Kidney (tissue), 22 donors: ENCODE measurements at places on chromosomes 16 and 17. TPM values are rescaled to one million over a fixed set of nuclear protein-coding genes. Genes with fewer than 3 reads are reported as not detected.

DNA sequence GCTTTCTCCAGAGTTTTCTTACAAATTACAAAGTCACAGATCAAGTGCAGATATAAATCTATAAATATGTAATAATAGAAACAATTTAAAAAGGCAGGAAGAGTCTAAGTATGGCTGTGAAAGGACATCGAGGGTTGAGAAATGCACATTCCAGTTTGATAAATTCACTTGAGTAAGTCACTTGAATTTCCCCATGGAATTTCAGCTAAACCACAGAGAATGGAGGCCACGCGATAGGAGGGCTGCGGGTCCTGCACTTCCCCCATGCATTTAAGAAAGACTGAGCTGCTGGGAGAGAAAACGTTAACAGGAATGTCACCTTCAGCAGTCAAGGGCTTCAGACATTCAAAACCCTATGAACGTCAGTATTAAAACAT, 6.1 kb upstream of the MXRA7 start:
- H3K4me3 ChIP-seq, result no peak overlapping the region
- H3K4me1 ChIP-seq, result no peaks in the 10 kb centered on the region
- no peak for DNase-seq
- H3K27me3 ChIP-seq, result no peaks in the 10 kb centered on the region

- H3K4me1 ChIP-seq, result no peaks in the 10 kb centered on the region
- no peak overlapping the region for H3K27ac ChIP-seq
- no peaks in the 10 kb centered on the region for H3K27me3 ChIP-seq
Observed at GRCh38 chr16:21592191-21592590, 7.2 kb upstream of the METTL9 start.

- H3K4me1 ChIP-seq, result no peaks in the 10 kb centered on the region
- DNase-seq, result no peak
- no peaks in the 10 kb centered on the region for H3K36me3 ChIP-seq
- H3K4me3 ChIP-seq, result no peak overlapping the region
- no peaks in the 10 kb centered on the region for H3K27me3 ChIP-seq
Observed at GRCh38 chr17:9181640-9182039, 160.3 kb downstream of the NTN1 start.

DNA sequence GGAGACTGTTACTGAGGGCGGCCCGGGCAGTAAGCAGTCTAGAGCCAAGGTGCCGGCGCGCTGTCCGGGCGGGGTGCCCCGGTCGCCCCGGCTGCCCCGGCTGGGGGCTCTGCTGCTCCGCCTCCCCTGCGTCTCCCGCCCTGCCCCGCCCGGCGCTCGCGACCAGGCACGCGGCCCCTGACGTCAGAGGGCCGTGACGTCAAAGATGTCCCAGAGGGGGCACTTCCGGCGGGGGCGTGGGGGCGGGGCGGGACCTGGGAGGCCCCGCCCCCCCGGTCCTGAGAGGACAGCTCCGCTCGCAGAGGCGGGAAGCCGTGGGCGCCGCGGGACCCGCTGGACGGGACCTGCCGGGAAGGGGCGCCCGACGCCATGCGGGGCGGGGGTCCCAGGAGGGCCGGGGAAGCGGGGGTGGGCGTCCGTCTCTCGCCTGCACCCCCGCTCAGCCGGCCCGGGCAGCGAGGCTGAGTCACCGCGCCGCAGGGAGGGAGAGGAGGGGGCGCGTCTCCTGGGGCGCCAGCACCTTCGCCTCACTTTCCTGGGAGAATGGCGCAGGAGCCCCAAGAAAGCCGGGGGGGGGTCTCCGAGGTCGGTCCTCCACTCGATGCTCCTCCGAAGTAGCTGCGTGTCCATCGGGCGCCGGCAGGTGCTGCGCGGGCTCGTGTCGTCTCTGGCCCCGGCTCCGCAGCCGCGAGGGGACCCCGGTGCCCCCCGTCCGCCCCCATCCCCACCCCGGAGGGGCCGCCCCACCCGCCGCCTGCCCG, 4.4 kb upstream of the HIC1 start:
- peak; percentile 89 for DNase-seq
- no peak overlapping the region for H3K4me3 ChIP-seq
- H3K4me1 ChIP-seq, result peaks cover 4% of the 10 kb centered on the region
- H3K27me3 ChIP-seq, result peaks cover 5% of the 10 kb centered on the region
- H3K36me3 ChIP-seq, result no peaks in the 10 kb centered on the region
- no peak overlapping the region for H3K27ac ChIP-seq

The CD19 gene
- 0.47 TPM for polyA plus RNA-seq

The TEX14 gene
- polyA plus RNA-seq, result 0.09 TPM
